PC-3 (cell line): ENCODE measurements at places on chromosomes 12 and 14. TPM values are rescaled to one million over a fixed set of nuclear protein-coding genes. Genes with fewer than 3 reads are reported as not detected.

SLC17A8 gene
- total RNA-seq: not detected in 2 replicates

TAS2R9 gene
- total RNA-seq: not detected in 2 replicates

HOXC12 gene
- total RNA-seq: 0.33 and 1.2 TPM in 2 replicates

CCDC38 gene
- not detected in 2 replicates for total RNA-seq

PIANP gene
- not detected in 2 replicates for total RNA-seq

NFE2 gene
- 0.26 and 0.40 TPM in 2 replicates for total RNA-seq

TOMM20L gene
- not detected in 2 replicates for total RNA-seq

GALNT8 gene
- not detected in 2 replicates for total RNA-seq
